ENCODE measurements at places on chromosomes 13 and 19.

DNA sequence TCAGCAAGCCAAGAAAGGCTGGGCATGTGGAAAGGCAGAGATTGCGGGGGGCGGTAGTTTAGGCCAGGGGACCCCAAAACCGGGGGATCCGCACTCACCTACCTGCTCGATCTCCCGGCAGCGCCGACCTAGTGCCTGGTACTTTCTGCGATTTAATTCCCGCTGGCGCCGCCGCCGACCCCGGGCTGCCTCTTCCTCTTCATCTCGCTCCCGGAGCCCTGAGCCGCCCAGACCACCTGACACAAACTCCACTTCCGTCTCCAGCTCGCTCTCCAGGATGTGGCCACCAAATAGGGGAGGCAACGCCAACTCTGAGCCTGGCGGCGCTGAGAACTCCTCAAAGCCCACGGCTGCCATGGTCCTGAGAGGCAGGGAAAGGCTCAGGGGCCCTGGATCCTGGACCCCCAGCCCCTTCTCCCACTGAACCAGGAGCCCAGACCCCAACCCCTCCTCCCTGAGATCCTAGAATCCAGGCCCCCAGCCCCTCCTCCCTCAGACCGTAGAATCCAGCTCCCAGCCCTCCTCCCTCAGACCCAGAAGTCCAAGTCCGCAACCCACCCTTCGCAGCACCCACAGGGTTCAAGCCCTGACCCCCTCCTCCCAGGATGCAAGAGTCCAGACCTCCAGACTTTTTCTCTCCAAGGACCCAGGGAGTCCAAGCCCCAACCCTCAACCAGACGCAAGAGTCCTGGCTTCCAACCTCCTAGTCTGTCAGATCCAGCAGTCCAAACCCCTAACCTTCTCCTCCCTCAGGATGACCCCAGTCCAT is 933 bp downstream of the TFPT start:
- DNase-seq: peak; percentile 80

DNA sequence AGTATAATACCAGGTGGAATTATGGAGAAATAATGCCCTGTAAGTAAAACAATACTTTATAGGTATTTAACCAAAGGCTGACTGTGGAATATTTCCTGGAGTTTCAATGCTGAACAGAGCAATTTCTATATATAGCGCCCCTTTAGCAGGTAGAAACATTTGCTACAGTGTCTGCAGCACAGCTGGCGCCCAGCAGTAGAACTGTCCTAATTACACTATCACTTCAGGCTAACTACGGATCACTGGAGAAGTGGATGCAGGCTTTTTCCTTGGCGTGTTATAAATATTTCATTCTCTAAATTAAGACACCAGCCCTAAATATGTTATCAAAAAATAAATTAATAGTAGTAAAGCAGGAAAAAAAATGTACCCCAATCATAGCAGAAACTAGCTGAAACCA is 3.1 kb downstream of the SHISA2 start:
- no peak for DNase-seq

- DNase-seq: no peak
Observed at GRCh38 chr13:21670006-21670882, 629 bp upstream of the FGF9 start.

GRCh38 chr13:110017379-110017778 is 231.0 kb upstream of the IRS2 start:
- no peak for DNase-seq

DNA sequence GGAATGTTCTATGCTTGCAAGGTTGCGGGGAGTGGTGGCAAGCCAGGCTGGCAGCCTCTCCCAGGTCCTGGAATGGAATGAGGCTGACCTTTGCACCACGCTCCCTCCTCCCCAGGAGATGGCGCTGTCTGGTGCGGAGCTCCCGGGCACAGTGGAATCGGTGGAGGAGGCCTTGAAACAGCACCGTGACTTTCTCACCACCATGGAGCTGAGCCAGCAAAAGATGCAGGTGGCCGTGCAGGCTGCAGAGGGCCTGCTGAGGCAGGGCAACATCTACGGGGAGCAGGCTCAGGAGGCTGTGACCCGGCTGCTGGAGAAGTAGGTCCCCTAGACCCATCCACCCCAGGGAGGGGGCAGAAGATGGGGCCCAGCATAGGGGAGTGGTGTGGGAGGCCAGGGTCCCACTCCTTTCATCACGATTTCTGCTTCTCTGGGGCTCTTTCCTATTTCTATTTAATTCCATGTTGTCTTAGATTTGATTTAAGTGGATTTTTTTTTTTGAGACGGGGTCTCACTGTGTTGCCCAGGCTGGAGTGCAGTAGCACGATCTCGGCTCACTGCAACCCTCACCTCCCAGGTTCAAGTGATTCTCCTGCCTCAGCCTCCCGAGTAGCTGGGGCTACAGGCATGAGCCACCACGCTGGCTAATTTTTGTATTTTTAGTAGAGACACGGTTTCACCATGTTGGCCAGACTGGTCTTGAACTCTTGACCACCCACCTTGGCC is 53.2 kb upstream of the SHKBP1 start:
- peak; percentile 59 for DNase-seq

DNA sequence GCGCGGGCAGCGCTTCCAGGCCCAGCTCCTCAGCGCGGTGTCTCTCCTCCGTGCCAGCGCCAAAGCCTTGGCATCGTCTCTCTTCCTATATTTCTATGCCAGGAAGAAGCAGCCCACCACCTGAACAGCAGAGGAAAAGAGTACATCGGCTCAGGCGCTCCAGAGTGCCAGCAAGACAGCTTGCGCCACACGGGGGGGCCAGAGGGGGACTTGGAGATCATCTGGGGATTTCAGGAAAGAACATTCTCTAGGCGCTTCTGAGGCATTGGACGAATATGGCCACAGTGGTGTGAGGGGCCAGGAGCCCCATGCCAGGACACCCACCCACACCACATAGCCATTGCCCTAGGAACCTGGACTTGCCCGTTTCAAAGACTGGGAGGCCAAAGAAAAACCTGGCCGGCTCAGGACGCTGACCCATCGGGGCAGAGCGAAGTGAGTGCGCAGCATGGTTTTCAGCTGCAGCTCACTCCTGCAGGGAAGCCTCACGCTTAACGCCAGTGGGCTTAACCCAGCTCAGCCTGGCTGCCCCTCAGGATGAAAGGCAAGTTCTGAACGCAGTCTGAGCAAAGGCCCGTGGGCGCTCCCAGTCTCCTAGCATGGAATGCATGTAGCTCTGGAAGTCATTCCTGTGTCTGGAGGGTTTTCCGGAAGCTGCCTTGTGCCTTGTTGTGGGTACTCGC is 62.1 kb downstream of the GGACT start:
- DNase-seq: no peak

- no peak for DNase-seq
Observed at GRCh38 chr19:27972291-27973040, 1240.5 kb downstream of the UQCRFS1 start.

DNA sequence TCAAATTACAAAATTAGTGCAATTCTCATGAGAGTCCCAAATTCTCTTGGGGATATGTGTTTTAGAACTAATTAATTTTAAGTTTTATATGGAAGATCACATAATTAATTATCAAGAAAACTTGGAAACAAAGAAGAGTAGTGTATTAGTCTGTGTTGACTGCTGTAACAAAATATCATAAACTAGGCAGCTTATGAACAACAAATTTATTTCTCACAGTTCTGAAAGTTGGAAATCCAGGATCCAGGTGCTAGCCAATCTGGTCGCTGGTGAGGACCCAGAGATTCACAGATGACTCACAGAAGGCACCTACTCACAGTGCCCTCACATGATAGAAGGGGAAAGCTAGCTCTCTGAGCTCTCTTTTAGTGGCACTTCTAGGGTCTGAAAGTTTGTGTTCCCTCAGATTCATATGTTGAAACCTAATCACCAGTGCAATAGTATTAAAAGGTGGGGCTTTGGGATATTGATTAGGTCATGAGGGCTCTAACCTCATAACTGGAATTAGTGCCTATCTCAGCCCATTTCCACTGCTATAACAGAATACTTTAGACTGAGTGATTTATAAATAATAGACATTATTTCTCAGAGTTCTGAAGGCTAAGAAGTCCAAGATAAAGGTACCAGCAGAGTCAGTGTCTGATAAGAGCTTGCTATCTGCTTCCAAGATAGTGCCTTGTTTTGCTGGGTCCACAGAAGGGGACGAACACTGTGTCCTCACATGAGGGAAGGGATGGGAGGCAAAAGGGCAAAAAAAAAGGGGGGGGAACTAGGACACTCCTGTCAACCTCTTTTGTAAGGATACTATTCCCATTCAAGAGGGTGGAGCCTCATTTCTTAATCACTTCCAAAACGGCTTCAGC is 1.5 kb upstream of the ARGLU1 start:
- DNase-seq: no peak

DNA sequence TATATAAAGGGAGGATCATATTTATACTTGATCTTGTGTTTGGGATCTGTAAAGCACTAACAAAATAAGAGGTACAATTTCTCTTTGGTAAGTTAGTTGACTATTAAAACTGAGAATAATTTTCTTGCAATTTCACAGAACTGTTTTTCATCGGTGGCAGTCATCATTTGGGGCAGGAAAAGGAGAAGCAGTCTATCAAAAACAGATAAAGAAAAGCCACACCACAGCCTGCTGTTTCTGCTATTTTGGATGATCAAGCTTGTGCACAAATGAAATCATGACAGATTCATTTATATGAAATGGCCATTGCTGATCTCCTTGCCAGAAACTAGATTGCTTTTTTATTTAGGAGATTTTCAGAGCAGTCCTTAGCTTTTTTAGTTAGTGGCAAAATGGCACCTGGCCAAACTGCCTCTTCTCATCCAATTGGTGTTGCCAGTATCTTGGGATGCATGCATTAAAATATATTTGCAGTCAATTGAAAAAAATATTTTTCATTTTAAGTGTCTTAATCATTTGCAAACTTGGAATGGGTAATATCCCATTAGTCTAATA is 326.0 kb downstream of the HS6ST3 start:
- no peak for DNase-seq

DNA sequence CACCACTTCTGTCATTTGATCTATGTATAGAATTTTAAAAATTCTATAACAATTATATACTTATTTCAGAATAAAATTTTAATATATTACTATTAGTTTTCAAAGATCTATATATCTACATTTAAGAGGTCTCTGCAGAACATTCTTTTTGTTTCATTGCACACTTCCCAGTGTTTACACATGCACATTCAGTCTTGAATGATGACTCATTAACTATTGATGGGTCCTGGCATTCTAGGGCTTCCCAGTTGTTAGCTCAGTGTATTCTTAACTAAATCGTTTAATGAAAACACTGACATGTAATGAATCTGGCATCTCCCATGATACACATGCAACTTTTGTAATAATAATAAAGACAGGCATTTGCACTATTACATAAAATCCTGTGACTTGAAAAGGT is 324.6 kb downstream of the KLF12 start:
- DNase-seq: no peak

GRCh38 chr19:11534948-11535347 is 3.7 kb upstream of the CNN1 start:
- DNase-seq: peak; percentile 4

- DNase-seq: peak; percentile 56
Observed at GRCh38 chr19:2416321-2417097, 10.9 kb downstream of the TIMM13 start.

DNA sequence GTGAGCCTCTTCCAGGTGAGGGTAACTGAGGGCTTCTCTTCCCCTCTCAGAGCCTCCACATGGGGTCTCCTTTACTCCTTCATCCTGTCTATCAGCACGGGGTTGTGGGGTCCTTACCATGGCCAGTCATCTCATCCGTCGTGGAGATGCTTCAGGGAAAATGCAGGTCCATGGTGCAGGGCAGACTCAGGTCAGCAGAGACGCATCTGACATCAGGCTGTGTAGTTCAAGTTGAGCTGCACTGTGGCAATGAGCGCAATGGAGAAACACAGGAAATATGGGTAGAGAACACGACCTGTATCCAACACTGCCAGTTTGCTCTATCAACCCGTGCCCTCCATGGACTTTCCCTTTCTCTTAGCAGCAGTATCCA is 13.9 kb downstream of the LILRA5 start:
- no peak for DNase-seq

GRCh38 chr13:100394005-100394695 is 194.4 kb downstream of the GGACT start:
- DNase-seq: no peak

- DNase-seq: no peak
Observed at GRCh38 chr13:43758834-43759233, 27.9 kb downstream of the ENOX1 start.

GRCh38 chr13:92938486-92939020 is 288.1 kb upstream of the GPC6 start:
- DNase-seq: no peak

All from inflammatory macrophage (primary cell).